ENCODE measurements at places on chromosomes 13 and 19.

GRCh38 chr13:27336014-27336673, 65.5 kb downstream of the RASL11A start:
- no peak for DNase-seq

- DNase-seq: no peak
These were observed 179.1 kb downstream of the RBM26 start for GRCh38 chr13:79226938-79227337.

GRCh38 chr13:97215325-97215724, 6.8 kb upstream of the MBNL2 start:
- DNase-seq: no peak

DNA sequence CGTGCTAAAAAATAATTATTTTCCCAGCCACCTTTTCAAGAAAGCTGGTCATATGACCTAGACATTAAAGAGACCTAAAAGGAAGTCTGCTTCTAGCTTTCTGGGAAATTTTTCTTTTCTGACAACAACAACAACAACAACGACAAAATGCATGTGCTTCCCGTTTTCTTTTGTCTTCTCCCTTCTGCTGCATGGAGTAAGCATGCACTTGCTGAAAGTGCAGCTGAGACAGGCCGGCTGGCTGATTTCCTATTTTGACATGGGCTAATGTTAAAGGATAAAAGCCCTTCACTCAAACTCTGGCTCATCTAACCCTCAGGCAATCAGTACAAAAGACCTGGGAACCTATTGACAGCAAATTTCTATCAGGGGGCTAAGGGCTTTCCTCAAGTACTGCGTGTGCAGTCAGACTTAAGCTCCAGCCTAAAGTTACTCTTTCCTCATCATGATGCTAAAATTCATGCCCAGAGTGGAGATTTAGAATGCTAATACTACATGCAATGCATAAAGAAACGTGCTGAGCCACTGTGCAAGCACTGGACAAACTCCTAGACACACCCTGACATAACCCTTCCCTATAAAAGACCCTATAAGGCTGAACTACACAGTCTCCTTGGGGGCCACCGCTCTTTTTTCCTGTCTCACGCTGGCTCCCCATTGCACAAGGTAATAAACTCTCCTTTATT, 811.1 kb downstream of the UQCRFS1 start:
- no peak for DNase-seq

DNA sequence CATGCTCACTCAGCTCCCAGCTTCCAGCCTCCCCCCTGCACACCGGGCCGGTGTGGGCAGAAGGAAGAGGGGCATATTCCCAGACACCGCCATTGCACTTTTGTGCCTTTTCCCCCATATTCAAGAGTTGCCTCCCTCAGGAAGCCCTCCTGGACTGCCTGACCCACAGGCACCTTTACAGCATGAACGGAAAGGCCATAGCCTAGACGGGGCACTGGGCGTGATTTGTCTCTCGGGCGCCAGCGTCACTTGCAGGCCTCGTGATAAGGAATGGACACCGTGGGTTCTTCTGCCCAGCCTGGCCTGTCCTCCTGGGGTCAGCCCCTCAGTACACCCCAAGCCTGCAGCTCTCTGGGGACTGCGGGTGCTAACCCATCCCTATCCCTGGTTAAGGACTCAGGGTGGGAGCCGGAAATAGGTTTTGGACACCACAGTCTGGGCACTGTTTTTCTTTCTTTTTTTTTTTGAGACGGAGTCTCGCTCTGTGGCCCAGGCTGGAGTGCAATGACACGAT, 933 bp upstream of the UQCR11 start:
- DNase-seq: no peak

DNA sequence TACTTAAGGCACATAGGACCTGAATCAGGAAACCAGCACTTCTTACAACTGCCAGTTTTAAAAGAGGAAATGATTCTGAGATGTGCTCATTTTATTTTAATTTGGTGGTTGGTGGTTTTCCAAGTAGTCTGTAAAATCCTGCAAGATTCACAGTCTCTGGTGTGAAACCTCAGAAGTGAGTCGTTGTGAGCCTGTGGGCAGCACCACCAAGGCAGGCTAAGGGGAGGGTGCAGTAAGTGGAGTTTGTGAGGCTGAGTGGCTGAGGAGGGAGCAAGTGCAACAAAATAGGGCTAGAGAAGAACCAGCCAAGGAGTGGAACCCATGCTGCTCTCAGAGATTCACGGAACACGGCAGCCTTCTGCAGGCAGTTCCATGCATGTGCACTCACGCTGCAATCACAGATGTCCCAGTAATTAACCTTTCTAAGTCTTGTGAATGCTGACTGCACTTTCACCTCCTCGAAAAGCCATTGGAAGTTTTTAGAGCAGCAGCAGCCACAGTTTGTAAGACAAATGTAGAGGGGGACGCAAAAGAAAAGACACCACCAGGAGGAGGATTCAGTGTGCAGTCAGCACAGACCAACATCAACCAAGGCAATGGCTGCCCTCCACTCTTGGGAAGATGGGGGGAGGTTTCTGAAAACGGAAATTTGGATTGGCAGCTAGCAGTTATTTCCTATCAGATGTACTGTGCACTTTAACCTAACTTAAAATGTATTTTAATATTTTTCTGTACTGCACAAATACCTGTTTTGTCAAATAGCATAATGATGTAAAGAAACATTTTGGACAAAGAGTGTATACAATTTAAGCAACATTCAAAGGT, 44.9 kb downstream of the ESD start:
- DNase-seq: no peak

GRCh38 chr13:30963791-30964190, 31.3 kb downstream of the TEX26 start:
- DNase-seq: no peak

GRCh38 chr19:33841685-33842084, 45.0 kb downstream of the KCTD15 start:
- DNase-seq: peak; percentile 43

DNA sequence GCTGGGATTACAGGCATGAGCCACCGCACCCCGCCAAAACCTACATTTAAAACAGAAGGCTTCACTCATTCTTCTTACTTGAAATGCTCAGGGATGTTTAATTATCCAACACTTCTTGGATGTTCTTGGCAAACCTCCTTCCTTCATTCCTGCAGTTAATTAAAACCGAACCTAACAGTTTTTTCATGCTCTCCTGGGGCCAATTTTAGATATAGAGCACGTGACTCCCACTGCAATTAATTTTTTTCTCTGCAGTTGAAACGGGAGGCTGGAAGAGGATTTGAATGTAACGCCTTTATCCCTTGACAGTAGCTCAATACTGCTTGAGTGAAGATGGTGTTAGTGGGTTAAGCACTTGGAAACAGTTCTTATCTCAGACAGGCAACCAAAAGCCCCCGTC, 4.6 kb upstream of the ACTL9 start:
- no peak for DNase-seq

GRCh38 chr19:15212711-15213110, 11.9 kb upstream of the NOTCH3 start:
- no peak for DNase-seq

- DNase-seq: peak; percentile 27
These were observed 11.4 kb upstream of the CPAMD8 start for GRCh38 chr19:17037966-17038500.

Data from head of caudate nucleus (tissue), 42 donors.